ENCODE measurements at places on chromosomes 11 and 22.
A peak's percentile ranks its signal among the peaks of the same experiment; 100 is the strongest.

GRCh38 chr22:19776433-19777031 is 16.0 kb downstream of the TBX1 start:
- DNase-seq = no peak

GRCh38 chr22:30005213-30005857 is 74.9 kb upstream of the HORMAD2 start:
- DNase-seq = no peak

- DNase-seq = no peak
These were observed 99.0 kb upstream of the ALX4 start for GRCh38 chr11:44408711-44409470.

DNA sequence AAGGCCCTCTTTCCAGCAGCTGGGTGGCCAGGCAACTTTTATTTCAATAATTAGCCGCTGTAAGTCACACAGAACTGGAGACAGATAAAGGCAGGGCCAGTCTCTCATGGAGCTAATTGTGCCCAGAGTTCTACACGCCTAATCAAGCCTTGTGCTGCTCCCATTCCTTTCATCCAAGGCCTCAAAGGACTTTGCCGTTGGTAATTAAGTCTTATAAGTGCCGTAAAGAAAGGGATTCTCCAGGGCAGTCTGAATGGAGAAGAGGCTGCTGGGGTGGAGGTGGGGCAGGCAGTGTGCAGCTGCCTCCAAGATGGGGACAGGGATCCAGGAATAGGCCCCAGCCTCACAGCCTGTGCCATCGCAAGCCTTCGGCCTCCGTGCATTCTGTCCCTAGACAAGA is 357.9 kb downstream of the TENM4 start:
- DNase-seq = no peak

GRCh38 chr22:28986366-28986765 is 75.3 kb downstream of the C22orf31 start:
- no peak for DNase-seq

DNA sequence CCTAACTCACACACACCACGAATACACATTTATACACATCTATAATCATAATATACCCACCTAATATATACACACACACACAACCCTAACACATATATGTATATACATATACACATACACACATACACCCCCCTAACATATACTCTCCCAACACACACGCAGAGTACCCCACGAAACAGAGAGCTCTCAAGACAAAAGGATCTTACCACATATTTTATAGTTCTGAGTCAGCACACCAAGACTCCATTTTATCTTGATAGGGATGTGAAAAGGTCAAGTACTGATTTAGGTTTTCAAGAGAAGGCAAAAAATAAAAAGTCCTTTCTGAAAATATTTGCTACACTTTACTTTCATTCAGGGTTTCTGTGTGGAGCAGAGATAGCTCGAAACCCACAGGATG is 1207.2 kb downstream of the LRRC4C start:
- no peak for DNase-seq

- no peak for DNase-seq
These were observed 20.6 kb downstream of the TMEM218 start for GRCh38 chr11:125090816-125091215.

- no peak for DNase-seq
These were observed 124.8 kb upstream of the CSNK2A3 start for GRCh38 chr11:11477695-11478420.

DNA sequence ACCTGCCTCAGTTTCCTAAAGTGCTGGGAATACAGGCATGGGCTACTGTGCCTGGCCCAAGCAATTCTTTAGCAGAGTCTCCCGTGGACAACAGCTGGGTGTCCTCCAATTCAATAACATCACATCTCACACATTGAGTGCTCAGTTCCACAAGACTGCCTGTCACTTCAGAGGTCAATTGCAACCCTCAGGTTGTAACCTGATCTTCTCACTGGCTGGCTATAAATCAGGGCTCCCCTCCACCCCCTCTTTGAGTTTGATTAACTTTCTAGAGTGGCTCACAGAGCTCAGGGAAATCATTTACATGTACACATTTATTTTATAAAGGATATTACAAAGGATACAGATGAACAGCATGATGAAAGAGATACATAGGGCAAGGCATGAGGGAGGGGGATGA is 68.1 kb downstream of the MCHR1 start:
- DNase-seq = no peak

- DNase-seq = no peak
These were observed 16.6 kb downstream of the CRELD2 start for GRCh38 chr22:49934891-49935557.

- no peak for DNase-seq
These were observed 126.0 kb downstream of the SWAP70 start for GRCh38 chr11:9789910-9790309.

- DNase-seq = no peak
These were observed 16.3 kb downstream of the CPSF7 start for GRCh38 chr11:61413496-61413895.

DNA sequence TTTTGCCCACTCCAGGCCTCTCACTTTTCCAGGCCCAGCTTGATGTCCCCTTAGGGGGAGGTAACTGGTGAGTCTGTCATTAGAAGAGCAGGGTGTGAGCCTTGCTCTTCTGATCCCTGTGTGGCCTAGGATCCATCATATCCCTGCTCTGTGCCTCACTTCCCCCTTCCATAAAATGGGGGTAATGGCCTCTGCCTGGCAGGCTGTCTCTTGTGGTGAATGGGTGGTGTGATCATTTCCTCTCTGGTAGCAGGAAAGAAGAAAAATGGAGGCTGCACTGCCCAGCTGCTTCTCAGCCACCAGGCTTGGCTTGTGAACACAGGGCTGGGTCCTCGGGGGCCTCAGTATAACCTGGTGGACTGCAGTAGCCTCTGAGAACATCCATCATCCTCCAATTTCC is 5.6 kb downstream of the ARHGEF17 start:
- DNase-seq = no peak

GRCh38 chr11:61256710-61257482 is 15.9 kb downstream of the PGA5 start:
- no peak for DNase-seq

- no peak for DNase-seq
These were observed 8.3 kb upstream of the MAPK11 start for GRCh38 chr22:50278461-50278860.

- DNase-seq = no peak
These were observed 85.1 kb downstream of the MYO7A start for GRCh38 chr11:77213029-77213579.

DNA sequence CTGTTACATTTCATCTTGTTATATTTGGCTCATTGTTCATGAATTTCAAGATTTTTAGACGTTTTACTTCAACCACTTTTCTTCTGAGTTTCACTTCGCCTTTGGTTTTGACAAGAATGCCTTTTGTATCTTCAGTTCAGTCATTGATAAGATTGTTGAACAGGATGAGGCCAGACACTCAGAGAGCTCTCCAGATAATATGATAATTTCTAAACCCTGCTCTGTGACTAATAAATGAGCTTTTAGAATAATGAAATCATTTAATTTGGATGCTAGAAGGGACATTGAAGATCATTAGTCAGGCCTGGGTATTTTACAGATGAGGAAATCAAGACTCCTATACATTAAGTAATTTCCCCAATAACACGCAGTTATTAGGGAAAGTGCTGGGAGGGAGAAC is 37.2 kb upstream of the GRAMD1B start:
- DNase-seq = no peak

- DNase-seq = no peak
These were observed 108.4 kb downstream of the GGTLC2 start for GRCh38 chr22:22752556-22753477.

- no peak for DNase-seq
These were observed 732.7 kb downstream of the TBC1D22A start for GRCh38 chr22:47495110-47495509.

- DNase-seq = no peak
These were observed 409.9 kb downstream of the TMEM135 start for GRCh38 chr11:87447606-87448005.

GRCh38 chr22:29193021-29193420 is 12.7 kb upstream of the EMID1 start:
- DNase-seq = no peak

GRCh38 chr11:125517116-125517770 is 21.2 kb upstream of the FEZ1 start:
- DNase-seq = peak; percentile 17

DNA sequence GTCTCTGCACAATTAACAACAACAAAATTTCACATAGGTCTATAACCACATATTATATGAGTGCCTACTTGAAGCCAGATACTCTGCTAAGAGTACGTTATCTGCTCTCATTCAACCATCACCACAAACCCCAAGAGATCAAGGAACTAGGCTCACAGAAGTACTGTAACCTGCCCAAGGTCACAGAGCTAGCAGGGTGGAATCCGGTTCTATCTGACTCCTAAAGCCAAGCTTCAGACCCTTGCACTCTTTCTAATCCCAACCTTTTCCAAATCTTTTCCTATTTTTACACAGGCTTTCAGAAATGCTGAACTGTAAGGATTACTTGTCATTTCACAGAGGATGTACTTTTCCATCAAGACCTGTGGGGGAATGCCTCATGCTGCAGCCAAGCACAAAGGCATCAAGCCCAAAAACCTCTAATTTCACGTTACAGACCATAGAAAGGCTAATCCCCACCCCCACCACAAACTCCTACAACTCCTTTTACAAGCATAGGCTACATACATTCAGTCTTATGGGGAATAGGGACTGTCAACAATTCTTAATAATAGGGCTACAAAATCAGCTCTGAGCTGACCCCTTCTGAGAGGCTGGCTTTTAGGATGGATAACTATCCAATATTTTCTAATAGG is 927 bp downstream of the PRCP start:
- DNase-seq = no peak

- DNase-seq = peak; percentile 85
These were observed 29.6 kb downstream of the TMEM184B start for GRCh38 chr22:38243007-38243765.

GRCh38 chr11:129282634-129283033 is 90.5 kb upstream of the ARHGAP32 start:
- no peak for DNase-seq

- DNase-seq = peak; percentile 7
These were observed 24.2 kb downstream of the MED15 start for GRCh38 chr22:20531404-20532201.

GRCh38 chr22:34476762-34477161 is 556.5 kb upstream of the LARGE1 start:
- no peak for DNase-seq

- no peak for DNase-seq
These were observed 1.5 kb downstream of the FEZ1 start for GRCh38 chr11:125494561-125494960.

DNA sequence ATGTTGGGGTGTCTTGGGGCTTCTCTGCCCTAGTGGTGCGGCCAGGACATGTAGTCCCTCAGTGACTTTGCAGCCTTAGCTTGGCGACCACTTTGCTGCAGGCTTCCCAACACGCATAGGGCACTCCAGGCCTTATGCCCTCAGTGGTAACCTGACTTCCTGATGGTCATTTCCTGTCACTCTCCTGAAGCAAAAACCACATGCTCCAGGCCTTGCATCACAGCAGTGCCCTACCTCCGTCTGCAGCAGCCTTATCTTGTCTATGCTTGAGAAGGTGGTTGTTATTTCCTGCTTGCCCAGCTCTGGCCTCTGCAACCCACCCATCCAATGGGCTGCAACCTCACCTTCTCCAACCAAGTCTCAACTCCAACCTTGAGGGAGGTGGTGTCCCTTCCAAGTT is 33.4 kb upstream of the PISD start:
- DNase-seq = no peak

DNA sequence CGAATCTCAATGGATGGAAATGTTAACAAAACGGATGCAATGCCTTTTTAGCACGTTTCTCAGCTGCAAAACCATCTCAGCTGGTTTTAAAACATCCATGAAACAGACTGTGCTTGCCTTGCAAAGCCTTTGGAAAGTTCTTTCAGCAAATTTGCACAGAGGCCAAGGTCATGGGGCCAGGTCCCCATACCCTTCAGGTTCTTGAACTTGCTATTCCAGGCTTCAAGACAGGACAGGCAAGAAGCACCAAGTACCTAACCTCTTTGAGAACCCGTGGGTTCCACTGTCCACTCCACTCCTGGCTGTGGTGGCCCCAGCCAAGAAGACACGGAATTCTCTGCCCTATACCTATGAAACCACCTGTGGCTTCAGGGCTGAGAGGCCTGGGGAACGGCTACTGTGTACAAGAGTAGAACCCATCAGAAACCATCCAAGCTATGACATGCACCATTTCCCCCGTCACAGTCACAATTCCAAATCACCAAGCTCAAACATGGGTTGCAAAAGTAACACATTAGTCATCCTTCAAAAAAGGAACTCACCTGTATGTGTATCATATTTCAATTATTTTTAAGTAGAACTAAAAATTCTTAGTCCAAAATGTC is 17.0 kb downstream of the TNKS1BP1 start:
- no peak for DNase-seq

- DNase-seq = no peak
These were observed 463.9 kb downstream of the NELL1 start for GRCh38 chr11:21133244-21133643.

DNA sequence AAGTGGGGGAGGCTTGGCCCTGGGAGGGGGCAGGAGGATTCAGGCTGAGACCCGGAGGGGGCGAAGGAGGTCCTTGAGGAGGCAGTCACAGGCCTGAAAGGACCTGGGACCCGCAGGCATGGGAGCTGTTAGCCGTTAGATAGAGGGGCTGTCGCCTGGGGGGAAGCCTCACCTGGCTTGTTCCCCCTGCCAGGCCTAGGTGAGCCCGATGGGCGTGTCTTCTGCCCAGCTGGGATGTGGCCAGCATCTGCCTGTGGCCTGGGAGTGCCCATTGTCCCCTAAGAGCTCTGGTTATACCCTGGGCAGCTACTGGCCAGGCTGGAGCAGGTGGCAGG is 1.8 kb upstream of the DUSP8 start:
- DNase-seq = no peak

DNA sequence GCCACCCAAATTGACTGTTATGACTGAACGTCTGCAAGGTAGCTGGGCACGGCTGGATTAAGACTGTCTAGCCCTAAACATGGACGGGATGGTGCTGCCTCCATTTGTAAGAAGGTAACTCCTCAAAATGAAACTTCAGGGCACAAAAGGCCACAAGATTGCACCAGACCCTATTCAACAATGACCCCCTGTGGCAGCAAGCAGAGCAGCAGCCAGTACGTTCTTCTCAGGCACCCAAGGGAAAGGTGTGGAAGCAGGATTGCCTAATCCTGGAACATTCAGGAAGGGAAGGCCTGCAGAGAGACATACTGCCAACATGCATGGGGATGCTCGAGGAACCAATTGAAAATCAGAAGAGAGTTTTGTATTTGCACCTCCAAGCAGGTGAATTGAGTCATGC is 4.5 kb upstream of the TBX10 start:
- DNase-seq = no peak

- DNase-seq = peak; percentile 59
These were observed 585 bp downstream of the EMSY start for GRCh38 chr11:76445121-76446084.

GRCh38 chr11:8371516-8371884 is 107.8 kb upstream of the LMO1 start:
- DNase-seq = no peak

GRCh38 chr22:44595841-44596341 is 97.9 kb upstream of the RTL6 start:
- no peak for DNase-seq

DNA sequence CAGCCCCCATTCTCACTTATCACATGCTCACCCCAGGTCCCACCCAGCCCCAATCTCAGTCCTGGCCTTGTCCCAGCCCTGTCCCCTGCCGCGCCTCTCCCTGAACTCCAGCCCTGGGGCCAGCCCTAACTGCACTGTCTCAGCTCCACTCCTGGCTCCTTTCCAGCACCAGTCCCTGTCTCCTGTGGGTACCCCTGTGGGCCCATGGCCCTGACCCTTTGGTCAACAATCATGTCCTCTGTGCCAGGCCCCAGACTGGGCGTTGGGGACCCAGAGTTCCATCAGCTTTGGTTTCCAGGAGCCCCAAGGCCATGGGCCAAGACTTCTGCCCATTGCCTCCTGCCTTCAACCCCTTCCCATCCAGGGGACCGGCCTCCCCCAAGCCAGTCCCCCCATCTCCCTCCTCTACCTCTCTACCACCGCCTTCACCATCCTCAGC is 757 bp downstream of the SPI1 start:
- DNase-seq = no peak

All from DMS 273 treated with DMSO at 0.1 percent for 48 hours (cell line).